ENCODE measurements at places on chromosomes 5 and 9. TPM values are rescaled to one million over a fixed set of nuclear protein-coding genes. Genes with fewer than 3 reads are reported as not detected.

- no peaks in the 10 kb centered on the region for H3K36me3 ChIP-seq
- no peak overlapping the region for H3K27ac ChIP-seq
These were observed 70.3 kb upstream of the TARS1 start for GRCh38 chr5:33370466-33370859.

The INSL6 gene
- total RNA-seq = not detected

GRCh38 chr5:62263401-62263800 is 42.6 kb upstream of the KIF2A start:
- H3K27ac ChIP-seq = no peak overlapping the region
- H3K27me3 ChIP-seq = no peaks in the 10 kb centered on the region
- H3K36me3 ChIP-seq = no peaks in the 10 kb centered on the region

The EGR1 gene
- total RNA-seq = 72.9 TPM

The CCDC171 gene
- total RNA-seq = 0.47 TPM

GRCh38 chr5:34411470-34412346 is 244.4 kb upstream of the RAI14 start:
- no peak overlapping the region for H3K27ac ChIP-seq
- no peak overlapping the region for H3K4me3 ChIP-seq
- H3K4me1 ChIP-seq = no peaks in the 10 kb centered on the region
- no peaks in the 10 kb centered on the region for H3K27me3 ChIP-seq

GRCh38 chr9:33468215-33468730 is 5.5 kb downstream of the NOL6 start:
- peak; percentile 44 for DNase-seq
- H3K27me3 ChIP-seq = no peaks in the 10 kb centered on the region
- peaks cover 81% of the 10 kb centered on the region for H3K36me3 ChIP-seq
- no peak overlapping the region for H3K27ac ChIP-seq
- H3K4me3 ChIP-seq = no peak overlapping the region
- H3K4me1 ChIP-seq = no peaks in the 10 kb centered on the region

DNA sequence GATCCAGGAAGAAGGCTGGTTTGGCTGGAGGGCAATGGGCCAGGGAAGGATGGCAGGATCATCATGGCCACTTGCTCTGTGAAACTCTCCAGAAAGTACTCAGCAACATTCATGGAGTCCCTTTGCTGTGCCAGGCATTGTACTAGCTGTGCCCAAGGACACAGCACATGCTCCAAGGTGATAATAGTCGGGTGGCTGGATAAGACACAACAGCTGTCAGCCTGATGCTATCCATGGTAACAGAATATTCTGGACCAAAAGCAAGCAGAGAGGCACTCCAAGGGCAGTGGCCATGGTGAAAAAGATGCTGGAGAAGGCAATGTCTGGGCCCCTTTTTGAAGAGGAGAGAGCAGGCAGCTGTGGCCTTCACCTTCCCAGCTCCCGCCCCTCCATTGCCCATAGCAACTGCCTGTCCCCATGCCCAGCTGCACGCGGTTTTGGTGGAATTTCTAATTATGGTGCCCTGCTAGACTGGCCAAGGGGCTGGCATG is 113.8 kb upstream of the CPEB4 start:
- no peaks in the 10 kb centered on the region for H3K36me3 ChIP-seq
- H3K4me3 ChIP-seq = no peak overlapping the region

GRCh38 chr9:135827866-135828580 is 79.3 kb downstream of the CAMSAP1 start:
- H3K27me3 ChIP-seq = no peaks in the 10 kb centered on the region
- no peak overlapping the region for H3K4me3 ChIP-seq

The CRHBP gene
- total RNA-seq = 19.2 TPM

DNA sequence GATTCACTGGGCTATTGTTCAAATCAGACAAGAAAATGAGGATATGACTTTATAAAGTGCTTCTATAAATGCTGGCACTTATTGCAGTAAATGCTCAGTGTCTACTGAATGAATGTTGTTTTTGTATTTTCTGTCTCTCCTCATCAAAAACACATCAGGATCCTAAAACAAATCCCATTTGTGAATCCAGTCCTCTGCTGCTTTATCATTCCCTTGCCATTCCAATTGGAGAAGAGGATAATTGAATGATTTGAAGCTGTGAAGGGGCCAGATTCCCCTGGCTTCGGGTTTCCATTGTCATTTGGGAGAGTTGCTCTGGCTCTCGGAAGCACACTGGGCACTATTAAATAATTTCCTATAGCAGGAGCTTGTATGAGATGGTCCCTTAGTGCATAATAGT is 666.8 kb downstream of the ACTL7B start:
- no peak for DNase-seq
- H3K27ac ChIP-seq = no peak overlapping the region
- no peak overlapping the region for H3K4me3 ChIP-seq
- no peaks in the 10 kb centered on the region for H3K4me1 ChIP-seq

- no peak overlapping the region for H3K4me3 ChIP-seq
- H3K36me3 ChIP-seq = no peaks in the 10 kb centered on the region
- H3K27me3 ChIP-seq = no peaks in the 10 kb centered on the region
- H3K27ac ChIP-seq = no peak overlapping the region
These were observed 83.9 kb upstream of the SLCO6A1 start for GRCh38 chr5:102582696-102583095.

- no peak overlapping the region for H3K4me3 ChIP-seq
- DNase-seq = no peak
- no peak overlapping the region for H3K27ac ChIP-seq
- H3K4me1 ChIP-seq = peaks cover 5% of the 10 kb centered on the region
- H3K27me3 ChIP-seq = no peaks in the 10 kb centered on the region
These were observed 2.5 kb downstream of the DBN1 start for GRCh38 chr5:177470759-177471536.

GRCh38 chr5:36638056-36638455 is 31.6 kb downstream of the SLC1A3 start:
- no peak overlapping the region for H3K27ac ChIP-seq
- no peak for DNase-seq
- no peak overlapping the region for H3K4me3 ChIP-seq

GRCh38 chr5:95358848-95359247 is 32.3 kb upstream of the FAM81B start:
- H3K36me3 ChIP-seq = no peaks in the 10 kb centered on the region
- no peak overlapping the region for H3K4me3 ChIP-seq
- H3K27ac ChIP-seq = no peak overlapping the region
- no peak for DNase-seq

The SIT1 gene
- total RNA-seq = 0.33 TPM

DNA sequence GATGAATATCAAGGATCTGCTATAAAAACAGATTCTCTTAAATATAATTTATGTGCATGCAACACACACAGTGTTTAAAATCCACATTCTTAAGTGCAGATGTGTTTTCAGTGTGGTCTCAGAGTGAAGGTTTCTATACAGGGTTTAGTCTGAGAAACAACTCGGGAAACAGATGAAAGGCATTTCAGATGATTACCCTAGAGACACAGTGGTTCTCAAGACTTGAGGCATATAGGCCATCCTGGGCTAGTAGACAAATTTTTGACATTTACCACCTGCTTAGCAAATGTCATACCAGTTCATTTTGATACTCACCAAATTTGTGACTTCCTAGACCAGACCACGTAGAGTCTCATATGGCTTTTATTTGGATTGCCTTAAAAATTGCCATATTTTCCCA is 216.5 kb downstream of the ARL15 start:
- H3K4me3 ChIP-seq = no peak overlapping the region
- no peak for DNase-seq
- no peaks in the 10 kb centered on the region for H3K27me3 ChIP-seq
- no peaks in the 10 kb centered on the region for H3K4me1 ChIP-seq
- H3K27ac ChIP-seq = no peak overlapping the region

The FAM81B gene
- total RNA-seq = not detected

- DNase-seq = no peak
- no peaks in the 10 kb centered on the region for H3K36me3 ChIP-seq
- no peaks in the 10 kb centered on the region for H3K27me3 ChIP-seq
- no peaks in the 10 kb centered on the region for H3K4me1 ChIP-seq
- no peak overlapping the region for H3K4me3 ChIP-seq
These were observed 13.5 kb upstream of the MCCC2 start for GRCh38 chr5:71573591-71573990.

The PCDHB5 gene
- total RNA-seq = 0.18 TPM

GRCh38 chr9:130234340-130235260 is 31.0 kb upstream of the HMCN2 start:
- H3K4me3 ChIP-seq = no peak overlapping the region
- H3K27ac ChIP-seq = no peak overlapping the region
- no peaks in the 10 kb centered on the region for H3K4me1 ChIP-seq
- no peaks in the 10 kb centered on the region for H3K27me3 ChIP-seq
- no peak for DNase-seq

- peak; percentile 12 for DNase-seq
- no peak overlapping the region for H3K4me3 ChIP-seq
- H3K27ac ChIP-seq = no peak overlapping the region
- peaks cover 24% of the 10 kb centered on the region for H3K4me1 ChIP-seq
These were observed 7.4 kb downstream of the BRD3OS start for GRCh38 chr9:134032456-134033222.
